HS-5 (cell line): ENCODE measurements at places on chromosomes 16 and 17.

DNA sequence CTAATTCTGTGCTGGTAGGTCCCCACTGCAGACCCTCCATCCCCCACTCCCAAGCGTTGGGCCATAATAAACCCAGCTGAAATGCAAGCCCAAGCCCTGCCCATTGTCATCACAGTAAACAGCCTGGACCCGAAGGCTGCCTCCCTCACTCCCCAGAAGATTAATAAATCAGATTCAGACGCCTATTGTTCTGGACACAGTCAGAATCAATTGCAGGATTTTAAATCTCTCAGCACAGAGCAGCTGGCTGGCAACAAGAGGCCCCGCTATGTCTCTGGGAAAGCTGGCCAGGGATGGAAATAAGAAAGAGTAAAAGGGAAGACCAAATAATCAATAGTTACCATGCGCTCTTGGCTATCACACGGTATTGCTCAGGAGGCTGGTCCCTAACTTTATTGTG, 93.9 kb downstream of the C17orf67 start:
- DNase-seq, result no peak

- DNase-seq, result no peak
Observed at GRCh38 chr17:40777459-40777858, 4.9 kb downstream of the KRT27 start.

GRCh38 chr16:84677017-84677803, 22.6 kb upstream of the USP10 start:
- no peak for DNase-seq

- DNase-seq, result peak; percentile 9
Observed at GRCh38 chr17:13016881-13017654, 759 bp downstream of the ELAC2 start.

DNA sequence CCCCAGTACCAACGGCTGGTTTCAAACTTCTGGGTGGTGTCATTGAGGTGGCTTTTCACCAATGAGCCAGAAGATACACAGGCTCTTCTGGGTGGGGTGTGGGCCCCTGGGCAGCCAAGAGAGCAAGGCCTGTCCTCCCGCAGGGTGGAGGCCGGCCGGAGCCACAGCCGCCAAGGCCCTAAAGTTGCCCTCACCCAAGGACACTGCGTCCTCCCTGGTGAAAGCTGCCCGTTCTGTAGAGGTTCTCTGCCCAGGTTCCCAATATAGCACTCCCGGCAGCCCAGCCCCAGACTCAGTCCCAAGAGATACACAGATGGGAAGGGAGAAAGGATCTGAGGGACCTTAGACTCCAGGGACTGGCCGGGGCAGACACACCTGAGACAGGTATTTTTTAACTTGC, 10.7 kb upstream of the CACNG1 start:
- DNase-seq, result no peak

GRCh38 chr17:67531291-67531690, 154.2 kb downstream of the PITPNC1 start:
- DNase-seq, result no peak

DNA sequence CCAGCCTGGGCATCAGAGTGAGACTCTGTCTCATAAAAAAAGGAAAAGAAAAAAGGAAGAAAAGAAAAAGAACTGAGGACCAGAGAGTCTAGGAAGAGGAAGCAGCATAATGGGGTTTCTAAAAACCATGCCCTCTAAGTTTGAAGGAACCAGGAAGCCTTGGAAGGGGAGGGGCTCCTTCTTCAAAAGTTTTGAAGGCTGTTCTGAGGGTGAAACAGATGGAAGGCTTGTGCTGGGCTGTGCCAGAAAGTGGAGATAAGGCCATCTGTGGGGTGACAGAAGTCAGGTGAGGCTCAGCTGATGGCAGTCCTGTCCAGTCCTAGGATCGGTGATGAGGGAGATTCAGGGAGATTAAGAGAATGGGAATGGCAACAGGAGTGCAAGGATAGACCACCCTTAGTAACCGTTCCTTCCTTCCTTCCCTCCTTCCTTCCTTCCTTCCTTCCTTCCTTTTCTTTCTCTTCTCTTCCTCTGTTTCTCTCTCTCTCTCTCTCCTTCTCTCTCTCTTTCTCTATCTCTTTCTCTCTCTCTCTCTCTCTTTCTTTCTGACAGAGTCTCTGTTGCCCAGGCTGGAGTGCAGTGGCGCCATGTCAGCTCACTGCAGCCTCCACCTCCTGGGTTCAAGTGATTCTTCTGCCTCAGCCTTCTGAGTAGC, 182.6 kb downstream of the NTN1 start:
- no peak for DNase-seq

DNA sequence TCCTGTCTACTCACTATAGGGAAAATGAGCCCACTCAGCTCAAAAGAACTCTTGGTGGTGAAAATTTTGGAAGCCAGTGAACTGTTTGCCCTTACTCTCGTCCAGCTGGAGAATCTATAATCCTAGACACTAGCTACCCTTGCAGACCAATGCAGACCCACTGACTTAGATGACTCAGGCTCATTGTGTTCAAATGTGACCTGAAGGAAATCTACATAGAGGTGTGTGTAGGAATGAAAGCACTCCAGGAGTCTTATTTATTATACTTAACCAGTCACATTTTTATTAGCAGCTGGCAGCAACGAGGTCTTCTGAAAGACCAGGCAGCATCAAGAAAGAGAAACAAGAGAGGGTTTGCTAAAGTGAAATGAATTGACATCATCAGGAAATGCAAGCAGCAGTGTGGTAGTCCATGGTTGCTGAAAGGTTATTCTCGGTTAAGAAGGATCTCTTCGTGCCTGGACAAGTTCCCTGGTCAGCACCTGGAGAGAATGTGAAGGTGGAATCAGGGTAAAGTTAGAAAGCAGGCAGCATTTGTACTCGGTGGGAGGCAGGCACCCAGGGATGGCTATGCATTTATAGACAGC, 1.4 kb downstream of the KRTAP29-1 start:
- no peak for DNase-seq

DNA sequence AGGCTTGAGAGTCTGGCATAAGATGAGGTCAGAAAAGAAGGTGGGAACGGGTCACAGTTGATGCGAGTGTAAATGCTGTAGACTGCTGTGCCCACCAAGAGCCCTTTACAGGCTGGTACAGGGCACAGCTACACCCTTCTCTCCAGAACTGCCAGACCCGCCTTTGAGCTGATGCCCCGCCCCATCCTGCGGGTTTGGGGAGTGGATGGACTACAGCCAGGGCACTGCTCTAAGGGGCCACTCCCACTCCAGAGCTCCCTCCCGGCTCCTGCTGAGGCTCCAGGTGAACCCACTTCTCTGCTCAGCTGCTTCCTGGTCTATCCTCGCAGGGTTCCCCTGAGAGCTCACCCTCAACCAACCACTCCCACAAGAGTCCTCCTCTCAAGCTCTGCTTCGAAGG, 12.3 kb downstream of the MEIOB start:
- no peak for DNase-seq
